Melanocyte of skin (primary cell): ENCODE measurements at places on chromosomes 6 and 20. TPM values are rescaled to one million over a fixed set of nuclear protein-coding genes. Genes with fewer than 3 reads are reported as not detected.

Gene ZNF334
- 4.0 and 5.2 TPM in 2 replicates for total RNA-seq

Gene BPI
- not detected in 2 replicates for total RNA-seq

Gene IL17F
- not detected in 2 replicates for total RNA-seq

Gene CHRNA4
- total RNA-seq: not detected in 2 replicates

Gene SCRT2
- not detected in 2 replicates for total RNA-seq

Gene SNTA1
- 11.6 and 13.3 TPM in 2 replicates for total RNA-seq

Gene CDH4
- 0.34 and 2.2 TPM in 2 replicates for total RNA-seq

Gene NKX2-2
- total RNA-seq: not detected in 2 replicates

Gene MTFR2
- 6.3 and 11.7 TPM in 2 replicates for total RNA-seq

Gene AKIRIN2
- 7.2 and 14.5 TPM in 2 replicates for total RNA-seq

Gene DACT2
- total RNA-seq: not detected in 2 replicates

Gene CLPSL2
- not detected in 2 replicates for total RNA-seq

Gene PLCB1
- total RNA-seq: under 0.01 and 1.2 TPM in 2 replicates

Gene MAP7
- 0.93 and 1.00 TPM in 2 replicates for total RNA-seq

Gene C20orf141
- not detected in 2 replicates for total RNA-seq

Gene TMEM244
- total RNA-seq: not detected in 2 replicates

Gene LY6G6D
- total RNA-seq: not detected in 2 replicates

Gene PDYN
- not detected in 2 replicates for total RNA-seq

Gene TINAG
- not detected in 2 replicates for total RNA-seq

Gene LRFN2
- total RNA-seq: not detected in 2 replicates

Gene SLC32A1
- total RNA-seq: not detected in 2 replicates

Gene PPP1R10
- total RNA-seq: 49.2 and 52.7 TPM in 2 replicates
